ENCODE measurements at places on chromosomes 5 and 9.

DNA sequence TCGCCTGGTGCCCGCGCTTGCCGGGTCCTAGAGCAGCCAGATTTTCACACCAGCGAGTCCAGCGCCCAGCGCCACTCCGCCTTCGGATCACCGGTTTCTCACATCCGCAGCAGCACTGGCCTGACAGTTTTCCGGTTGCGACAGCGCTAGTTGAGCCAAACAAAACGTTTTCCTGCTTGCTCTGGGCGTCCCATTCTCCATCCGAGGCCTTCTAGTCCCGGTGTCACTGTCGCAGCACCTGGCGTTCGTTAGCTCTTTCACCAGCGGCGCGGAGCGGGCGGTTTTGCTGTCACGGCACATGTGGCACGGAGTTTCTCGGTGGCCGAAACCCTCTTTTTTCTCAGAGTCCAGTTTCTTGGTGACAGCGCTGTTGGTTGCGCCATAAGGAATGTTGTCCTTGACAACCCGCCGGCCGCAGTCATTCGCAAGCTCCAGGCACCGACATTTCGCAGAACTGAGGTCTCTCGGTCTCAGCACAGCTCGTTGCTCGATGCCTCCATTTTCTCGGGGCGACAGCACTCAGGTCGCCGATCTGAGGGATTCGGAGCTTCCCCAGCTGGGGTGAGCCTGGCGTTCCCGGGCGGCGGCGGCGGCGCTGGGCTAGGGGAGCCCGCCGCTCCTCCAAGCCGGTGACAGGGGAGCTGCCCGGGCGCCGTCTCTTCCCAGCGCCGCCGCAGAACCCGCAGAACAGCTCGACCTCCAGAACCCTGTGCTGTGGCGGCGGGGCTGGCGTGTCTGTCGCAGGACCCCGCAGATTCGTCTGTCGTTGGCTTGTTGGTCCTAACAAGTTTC, 47.8 kb downstream of the ANXA2R start:
- DNase-seq, result peak; percentile 69

- no peak for DNase-seq
Measured at GRCh38 chr5:41832430-41832829, 37.8 kb downstream of the OXCT1 start.

GRCh38 chr5:86118542-86118941, 499.2 kb upstream of the COX7C start:
- no peak for DNase-seq

GRCh38 chr5:141878711-141879425, 658 bp upstream of the PCDH1 start:
- peak; percentile 89 for DNase-seq

- no peak for DNase-seq
Measured at GRCh38 chr5:40495237-40495635, 184.5 kb upstream of the PTGER4 start.

DNA sequence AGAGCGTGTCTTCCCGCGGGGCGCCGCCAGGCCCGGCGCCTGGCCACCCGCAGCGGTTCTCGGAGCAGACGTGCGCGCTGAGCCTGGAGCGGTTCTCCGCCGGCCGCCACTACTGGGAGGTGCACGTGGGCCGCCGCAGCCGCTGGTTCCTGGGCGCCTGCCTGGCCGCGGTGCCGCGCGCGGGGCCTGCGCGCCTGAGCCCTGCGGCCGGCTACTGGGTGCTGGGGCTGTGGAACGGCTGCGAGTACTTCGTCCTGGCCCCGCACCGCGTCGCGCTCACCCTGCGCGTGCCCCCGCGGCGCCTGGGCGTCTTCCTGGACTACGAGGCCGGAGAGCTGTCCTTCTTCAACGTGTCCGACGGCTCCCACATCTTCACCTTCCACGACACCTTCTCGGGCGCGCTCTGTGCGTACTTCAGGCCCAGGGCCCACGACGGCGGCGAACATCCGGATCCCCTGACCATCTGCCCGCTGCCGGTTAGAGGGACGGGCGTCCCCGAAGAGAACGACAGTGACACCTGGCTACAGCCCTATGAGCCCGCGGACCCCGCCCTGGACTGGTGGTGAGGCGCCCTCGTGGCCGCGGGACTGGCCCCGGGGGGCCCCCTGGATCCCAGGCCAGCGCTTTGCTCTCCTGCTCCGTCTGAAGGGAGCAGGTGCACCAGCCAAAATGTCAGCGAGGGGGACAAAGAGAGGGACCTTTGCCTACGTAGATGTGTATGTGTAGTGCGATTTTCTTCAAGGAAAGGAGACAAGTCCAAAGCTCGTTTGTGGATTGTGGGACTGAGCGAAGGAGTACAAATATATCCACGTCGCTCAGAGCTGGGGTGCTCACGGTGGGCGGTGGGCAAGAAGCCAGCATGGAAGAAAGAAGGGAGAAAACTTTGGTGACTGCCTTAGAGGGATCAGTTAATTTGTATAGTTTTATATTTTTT, 19.5 kb downstream of the BTNL9 start:
- peak; percentile 27 for DNase-seq

GRCh38 chr5:146112476-146112875, 7.1 kb upstream of the PLAC8L1 start:
- DNase-seq, result no peak

GRCh38 chr9:108565651-108566378, 290.0 kb downstream of the ACTL7B start:
- no peak for DNase-seq

DNA sequence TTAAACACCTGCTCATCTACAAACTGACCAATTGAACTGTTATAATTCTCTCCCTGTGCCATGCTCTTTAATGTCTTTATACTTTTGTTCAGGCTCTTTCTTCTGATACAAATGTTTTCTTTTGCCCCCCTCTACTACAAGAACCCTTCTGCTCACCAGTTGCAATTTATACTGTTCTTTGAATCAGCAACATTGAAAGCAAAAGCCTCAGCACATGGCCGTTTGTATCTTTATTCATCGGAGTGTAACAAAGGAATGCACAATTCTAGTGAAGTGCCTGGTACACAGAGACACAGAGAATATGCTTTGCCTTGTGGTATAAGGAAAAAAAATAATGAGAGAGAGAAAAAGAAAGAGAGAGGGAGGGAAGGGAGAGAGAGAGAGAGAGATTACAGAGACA, 547.1 kb downstream of the CDH12 start:
- DNase-seq, result no peak

DNA sequence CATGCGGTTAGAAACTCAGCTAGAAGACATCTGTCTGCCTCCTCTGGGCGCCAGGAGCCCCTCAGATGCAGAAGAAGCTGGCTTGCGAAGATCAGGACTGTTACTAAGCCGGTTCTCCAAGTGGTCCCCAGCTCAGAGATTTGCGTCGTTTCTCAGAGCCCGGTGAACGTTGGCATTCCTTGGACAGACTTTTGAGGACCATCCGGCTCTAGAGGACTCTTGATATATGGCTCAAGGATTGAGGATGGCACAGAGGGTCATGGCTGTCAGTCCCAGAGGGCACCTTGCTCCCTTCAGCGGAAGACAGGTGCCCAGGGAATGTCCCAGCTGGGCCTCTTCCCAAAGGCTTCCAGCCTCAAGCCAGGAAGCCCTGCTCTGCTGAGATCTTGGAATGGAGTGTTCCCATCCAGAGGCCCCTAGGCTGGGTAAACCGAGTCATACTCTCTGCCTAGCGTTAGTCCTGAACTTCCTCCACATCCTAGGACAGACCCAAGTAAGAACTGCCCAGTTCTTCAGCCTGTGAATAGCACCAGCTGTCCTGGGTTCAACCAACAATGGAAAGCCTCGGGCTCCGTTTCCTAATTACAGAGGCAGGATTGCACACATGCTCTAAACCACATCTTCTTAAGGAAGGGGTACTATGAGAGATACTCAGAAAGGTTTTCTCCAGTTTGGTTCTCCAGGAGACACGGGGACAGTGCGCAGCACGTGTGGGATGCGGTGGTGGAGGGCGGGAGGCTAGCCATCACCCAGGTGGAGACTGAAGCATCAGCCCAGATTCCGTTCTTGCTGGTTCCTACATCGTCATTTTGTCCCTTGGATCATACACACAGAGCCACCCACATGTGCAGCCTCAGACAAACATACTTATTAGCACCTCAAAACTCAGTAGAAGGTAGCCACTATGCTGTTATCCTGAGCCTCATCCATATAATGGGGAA, 51.4 kb downstream of the ZNF354C start:
- DNase-seq, result no peak

- no peak for DNase-seq
Measured at GRCh38 chr5:3698412-3698811, 102.8 kb downstream of the IRX1 start.

- DNase-seq, result no peak
Measured at GRCh38 chr5:39876146-39876545, 451.4 kb upstream of the DAB2 start.

- no peak for DNase-seq
Measured at GRCh38 chr9:131840220-131840619, 100.3 kb upstream of the RAPGEF1 start.

- DNase-seq, result no peak
Measured at GRCh38 chr5:173915310-173916014, 27.3 kb downstream of the CPEB4 start.

DNA sequence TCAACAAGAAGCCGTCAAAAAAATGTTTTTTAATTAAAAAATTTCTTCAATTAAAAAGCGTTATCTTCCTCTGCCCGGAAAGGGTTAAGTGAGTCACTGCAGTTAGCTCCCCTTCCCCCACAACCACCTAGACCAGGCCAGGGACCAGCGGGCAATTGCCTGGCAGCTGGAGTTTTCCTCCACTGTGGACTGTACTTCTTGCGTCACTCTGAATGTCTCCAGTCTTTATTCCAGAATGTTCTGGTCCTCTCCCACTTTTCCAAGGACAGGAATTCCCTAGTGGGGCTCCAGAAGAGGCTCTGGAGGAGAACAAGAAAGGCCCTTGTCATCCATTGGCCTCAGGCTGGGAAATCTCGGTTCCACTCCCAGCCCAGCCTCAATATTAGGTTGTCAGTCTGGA, 114.0 kb downstream of the C9orf50 start:
- no peak for DNase-seq

GRCh38 chr5:59291941-59292340, 601.6 kb downstream of the PDE4D start:
- DNase-seq, result no peak

- no peak for DNase-seq
Measured at GRCh38 chr5:180689775-180690174, 40.4 kb upstream of the FLT4 start.

- DNase-seq, result no peak
Measured at GRCh38 chr5:2039180-2039531, 156.4 kb upstream of the IRX4 start.

DNA sequence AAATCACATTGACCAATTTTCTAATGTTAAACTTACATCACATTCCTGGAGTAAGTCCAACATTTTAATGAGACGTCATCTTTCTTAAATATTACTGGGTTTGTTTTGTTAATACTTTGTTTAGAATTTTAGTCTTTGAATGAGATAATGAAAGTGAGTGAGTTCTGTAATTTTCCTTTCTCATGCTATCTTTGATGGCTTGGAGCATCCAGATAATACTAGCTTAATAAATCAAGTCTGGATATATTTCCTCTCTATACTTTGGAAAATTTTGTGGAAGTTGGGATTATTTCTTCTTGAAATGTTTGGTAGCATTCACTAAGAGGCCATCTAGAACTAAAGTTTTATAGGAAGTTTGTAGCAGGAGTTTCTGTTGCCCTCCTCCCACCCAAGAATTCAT, 90.8 kb upstream of the IL7R start:
- DNase-seq, result no peak

GRCh38 chr9:33430942-33431341, 16.5 kb downstream of the AQP3 start:
- no peak for DNase-seq

DNA sequence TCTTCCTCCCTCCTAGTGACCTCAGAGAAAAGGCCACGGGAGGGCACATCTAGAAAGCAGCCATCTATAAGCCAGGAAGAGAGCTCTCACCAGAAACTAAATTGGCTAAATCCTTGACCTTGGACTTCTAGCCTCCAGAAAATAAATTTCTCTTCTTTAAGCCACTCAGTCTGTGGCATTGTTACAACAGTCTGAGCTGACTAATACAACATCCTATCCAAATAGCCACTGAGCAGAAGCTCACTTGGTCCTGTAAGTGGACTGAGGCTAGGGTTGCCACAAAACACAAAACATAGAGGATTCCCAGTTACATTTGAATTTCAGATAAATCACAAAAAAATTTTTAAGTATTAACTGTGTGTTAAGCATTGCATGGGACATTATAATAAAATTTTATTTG, 383.4 kb downstream of the MLLT3 start:
- no peak for DNase-seq

DNA sequence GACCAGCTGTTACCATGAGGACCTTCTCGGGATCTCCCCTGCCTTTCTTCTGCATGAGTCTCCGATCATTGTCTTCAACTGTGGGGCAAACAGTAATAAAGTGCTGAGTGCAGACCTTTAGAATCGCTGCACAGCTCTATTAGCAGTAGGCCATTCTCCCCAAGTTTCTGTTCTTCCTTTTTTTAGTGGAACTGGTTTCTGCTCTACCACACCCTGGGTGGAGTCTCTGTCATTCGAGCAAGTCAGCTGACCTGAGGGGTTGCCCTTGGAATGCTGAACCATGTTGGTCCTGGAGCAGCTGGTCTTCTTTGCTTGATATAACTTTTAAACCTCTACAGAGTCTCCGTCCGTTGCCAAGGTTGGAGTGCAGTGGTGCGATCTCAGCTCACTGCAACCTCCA, 33.4 kb upstream of the GNPDA1 start:
- DNase-seq, result no peak

DNA sequence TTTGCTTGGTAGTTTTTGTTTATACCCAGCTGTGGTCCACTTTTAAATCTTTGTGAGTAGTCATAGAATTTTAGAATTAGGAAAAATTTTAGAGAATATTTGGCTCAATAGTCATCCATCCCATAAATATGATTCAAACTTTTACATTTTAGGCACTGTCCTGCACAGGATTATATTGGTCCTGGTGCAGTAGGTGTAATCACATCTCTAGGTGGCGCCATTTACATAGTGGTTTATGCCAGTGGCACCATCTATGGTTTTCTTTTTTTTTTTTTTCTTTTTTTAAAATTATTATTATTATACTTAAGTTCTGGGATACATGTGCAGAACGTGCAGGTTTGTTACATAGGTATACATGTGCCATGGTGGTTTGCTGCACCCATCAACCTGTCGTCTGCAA, 260.7 kb upstream of the KCNN2 start:
- no peak for DNase-seq
